ENCODE measurements at places on chromosomes 11 and 22.

DNA sequence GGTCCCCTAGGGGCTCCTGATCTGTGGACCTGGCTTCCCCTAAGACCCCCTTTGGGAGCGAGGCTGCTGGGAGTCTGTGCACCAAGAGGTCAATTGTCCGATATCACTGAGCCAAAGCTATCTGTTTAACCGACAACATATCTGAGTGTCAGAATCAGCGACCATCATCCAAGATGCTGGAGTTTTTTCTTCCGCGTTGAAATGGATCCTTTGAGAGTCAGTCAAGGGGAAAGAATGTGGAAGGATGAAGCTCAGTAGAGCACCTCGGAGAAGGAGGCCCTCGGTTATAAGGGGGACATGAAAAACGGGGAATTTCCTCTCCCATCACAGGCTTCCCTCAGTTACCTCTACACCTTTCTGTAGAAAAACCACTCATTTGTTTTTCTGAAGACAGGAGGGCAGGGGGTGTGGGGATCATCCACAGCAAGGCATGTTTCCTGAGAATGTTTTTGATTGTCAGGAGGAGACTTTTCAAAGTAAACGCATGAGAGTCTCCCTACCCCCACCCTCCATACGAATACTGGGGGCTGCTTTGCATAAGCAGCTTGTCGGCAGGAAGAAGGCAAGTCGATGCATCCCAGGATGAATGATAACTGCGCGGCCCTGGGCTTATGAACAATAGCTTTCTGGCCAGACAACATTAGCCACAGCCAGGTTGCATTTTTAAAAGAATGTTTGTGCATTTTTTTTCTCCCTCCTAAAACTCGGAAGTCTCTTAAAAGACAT is 37.7 kb upstream of the CCND1 start:
- no peak for DNase-seq

- DNase-seq = no peak
Observed at GRCh38 chr11:126058105-126058874, 4.4 kb downstream of the CDON start.

DNA sequence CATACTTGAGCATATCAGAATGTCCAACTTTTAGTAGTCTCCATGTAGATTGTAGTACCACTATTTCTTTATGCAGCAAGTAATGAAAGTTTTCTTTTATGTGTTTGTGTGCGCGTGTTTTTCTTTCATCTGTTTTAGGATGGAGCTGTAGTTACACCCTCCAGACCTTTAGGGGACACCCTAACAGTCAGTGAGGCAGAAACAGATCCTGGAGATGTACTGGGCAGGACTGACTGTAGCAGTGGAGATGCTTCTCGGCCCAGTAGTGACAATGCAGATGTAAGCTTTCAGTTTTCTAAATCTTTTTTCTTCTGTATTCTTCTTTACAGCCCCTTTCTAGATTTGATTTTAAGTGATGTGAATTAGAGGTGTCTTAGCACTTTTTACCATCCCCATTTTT is 79.9 kb upstream of the GRIK4 start:
- DNase-seq = no peak

DNA sequence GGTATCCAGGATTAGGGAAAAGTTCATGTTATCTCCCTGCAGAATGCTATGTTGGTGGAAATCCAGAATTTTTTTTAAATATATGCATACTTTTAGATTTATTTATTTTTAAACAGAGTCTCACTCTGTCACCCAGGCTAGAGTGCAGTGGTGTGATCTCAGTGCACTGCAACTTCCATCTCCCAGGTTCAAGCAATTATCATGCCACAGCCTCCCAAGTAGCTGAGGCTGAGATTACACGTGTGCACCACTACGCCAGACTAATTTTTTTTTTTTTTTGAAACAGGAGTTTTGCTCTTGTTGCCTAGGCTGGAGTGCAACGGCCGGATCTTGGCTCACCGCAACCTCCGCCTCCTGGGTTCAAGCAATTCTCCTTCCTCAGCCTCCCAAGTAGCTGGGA is 2.6 kb downstream of the PACSIN2 start:
- no peak for DNase-seq

- peak; percentile 29 for DNase-seq
Observed at GRCh38 chr22:42368379-42369249, 63.6 kb downstream of the NFAM1 start.

Measured in naive B cell (primary cell).